ENCODE measurements at places on chromosomes 7 and 10.

GRCh38 chr7:39527296-39527695, 38.9 kb upstream of the YAE1 start:
- no peak for DNase-seq

DNA sequence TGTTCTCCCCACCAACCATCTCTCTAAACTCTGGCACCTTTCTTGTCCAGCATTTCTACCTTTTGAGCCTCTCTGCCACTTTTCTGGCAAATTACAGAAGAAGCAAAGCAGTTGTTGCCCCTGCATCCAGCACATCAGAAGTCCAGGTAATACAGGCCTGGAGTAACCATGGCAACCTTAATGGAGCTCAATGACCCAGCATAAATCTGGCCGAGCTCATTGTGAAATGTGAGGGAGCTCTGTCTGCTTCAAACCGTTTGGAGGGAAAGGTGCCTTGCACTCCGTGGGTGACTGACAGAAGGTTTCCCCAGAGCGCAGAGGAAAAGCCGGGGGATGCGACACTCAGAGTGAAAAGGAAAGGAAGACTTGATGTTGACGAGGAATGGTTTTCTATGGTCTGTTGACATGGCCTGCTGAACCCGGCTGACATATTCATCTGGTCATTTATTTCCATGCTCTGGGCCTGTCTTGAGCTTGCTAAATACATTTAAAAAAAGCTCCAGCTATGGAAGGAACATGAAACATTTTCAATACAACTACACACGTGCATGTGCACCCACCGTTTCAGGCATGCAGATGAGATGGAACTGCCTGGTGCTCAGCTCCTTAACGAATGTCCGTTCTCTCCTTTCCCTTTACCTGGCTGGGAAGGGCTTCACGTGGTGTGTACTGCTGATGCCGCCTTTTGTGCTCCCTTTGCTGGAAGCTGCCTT, 74.9 kb downstream of the ADRA2A start:
- no peak for DNase-seq

DNA sequence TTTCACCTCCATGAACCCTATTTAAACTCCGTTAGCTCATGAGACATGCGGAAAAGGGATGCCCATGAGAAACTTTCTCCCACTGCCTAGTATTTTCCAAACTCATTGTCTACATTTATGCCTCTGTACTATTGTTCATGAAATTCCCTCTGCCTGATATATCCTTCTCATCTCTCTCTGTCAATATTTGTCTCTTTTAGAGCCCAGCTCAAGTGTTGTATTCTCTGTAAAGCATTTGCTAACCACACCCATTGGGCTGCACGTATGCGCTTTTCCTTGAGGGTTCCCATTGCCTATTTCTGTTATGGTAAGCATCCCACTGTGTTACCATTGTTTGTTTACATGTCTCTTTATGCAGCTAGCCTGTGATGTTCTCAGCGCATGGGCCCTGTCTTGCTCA, 211.4 kb downstream of the MDFIC start:
- DNase-seq, result no peak

DNA sequence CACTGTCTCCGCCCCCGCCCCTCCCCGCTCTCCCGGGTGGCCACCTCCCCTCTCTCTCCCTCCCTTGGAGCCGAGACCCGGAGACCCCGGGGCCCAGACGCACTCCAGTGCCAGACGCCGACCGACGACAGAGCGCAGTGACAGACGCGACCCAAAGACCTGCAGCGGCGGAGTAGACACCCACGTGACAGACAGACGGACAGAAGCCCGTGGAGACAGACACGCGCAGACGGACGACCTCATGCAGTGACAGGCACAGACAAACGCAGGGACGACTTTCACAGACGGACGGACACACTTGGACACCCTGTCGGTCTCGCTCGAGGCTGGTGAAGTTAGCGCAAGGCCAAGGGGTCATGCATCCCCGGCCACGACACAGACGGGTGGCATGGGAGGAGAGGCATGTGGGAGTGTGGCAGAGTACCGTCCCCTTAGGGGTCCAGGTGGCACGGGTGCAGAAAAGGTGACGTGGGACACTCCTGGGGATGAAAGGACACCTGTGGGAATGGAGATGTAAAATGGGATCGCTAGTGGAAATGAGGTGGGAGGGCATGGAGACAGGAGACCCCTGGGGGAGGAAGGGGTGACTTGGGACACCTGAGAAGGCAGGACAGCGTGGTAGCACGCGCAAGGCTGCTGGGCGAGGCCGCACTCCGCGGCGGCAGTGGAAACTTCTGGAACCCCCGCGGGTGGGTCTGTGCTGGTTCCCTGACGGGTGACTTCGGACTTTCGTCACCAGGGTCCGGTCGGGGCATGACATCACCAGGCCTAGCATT, 456 bp upstream of the ACHE start:
- DNase-seq, result no peak

DNA sequence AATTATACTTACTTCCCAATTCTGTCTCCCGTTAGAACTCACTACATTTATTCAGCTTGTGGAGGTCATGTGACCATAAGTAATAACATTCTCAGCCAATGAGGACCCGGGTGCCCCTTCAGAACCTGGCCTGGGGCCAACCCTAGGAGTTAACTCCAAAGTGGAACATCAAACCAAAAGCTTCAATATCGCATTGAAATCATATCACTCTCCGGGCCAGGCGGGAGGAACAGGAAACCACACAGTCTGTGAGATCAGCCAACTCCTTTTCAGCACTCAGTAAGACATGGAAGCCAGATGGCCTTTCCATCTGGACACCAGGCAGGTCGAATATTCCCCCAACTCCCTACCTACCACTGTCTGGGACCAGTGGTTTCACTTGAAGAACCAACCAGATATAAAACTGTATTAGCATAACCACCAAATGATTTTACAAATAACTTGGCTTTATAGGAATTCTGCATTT, 5.5 kb downstream of the CREB3L2 start:
- peak; percentile 48 for DNase-seq

DNA sequence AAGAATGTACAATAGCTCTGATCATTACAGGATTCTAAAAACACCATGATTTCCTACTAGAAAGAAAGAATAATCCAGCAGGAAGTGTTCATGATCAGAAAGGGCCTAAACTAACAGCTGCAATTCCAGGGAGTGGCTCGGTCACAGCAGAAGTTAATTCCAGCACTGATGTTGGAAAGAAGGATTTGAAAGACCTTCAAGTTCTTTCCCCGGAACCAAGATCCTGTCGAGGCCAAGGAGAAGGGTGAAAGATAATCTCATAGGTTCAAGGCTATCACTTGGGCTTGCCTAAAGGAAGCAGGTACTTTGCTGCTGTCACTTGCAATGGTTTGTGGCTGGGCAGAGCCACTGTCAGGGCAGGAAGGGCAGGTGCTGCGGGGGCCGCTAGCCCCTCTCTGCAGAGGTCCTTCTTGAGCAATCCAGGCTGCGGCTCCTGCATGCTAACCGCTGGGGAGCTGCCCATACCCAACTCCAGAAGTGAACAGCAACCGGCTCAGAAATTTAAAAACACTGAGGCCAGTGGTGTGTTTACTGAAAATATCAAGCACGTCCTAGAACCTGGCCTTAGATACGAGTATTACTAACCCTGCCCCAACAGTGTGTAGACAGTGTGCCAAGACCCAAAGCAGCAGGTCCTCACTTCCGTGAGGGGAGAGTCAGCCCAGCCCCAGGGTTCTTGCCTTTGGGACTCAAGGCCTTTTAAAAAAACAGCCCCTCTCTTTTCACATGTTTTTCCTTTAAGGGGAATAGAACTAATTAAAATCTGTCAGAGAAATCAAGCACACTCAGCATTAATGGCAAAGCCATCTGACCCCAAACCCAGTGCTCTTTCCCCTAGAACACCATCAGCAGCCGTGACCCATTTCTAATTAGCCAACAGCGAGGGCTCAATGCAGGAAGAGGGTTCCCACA, 76.8 kb downstream of the VIPR2 start:
- DNase-seq, result no peak

DNA sequence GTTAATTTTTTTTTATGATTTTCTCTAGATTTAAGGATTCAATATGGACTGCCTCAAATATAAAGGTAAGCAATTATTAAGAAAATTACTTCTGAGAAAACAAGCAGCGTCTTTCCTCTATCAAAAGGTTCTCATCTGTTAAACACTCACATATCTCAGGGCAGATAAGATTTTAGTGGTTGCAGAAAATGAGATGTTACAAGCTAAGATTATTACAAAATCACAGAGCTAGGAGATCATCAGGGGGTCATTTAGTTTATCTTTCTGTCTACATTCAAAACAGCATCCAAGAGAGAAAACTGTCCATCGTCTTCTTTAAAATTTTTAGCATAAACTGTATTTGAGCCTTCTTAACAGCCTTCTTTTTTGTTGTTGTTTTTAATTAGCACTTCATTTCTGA, 29.1 kb upstream of the RHOBTB1 start:
- DNase-seq, result no peak

GRCh38 chr10:76977046-76977445, 660.6 kb downstream of the KCNMA1 start:
- DNase-seq, result no peak

GRCh38 chr10:115969591-115969990, 303.4 kb downstream of the GFRA1 start:
- no peak for DNase-seq

GRCh38 chr10:49325131-49325915, 26.4 kb downstream of the C10orf71 start:
- no peak for DNase-seq

- no peak for DNase-seq
Observed at GRCh38 chr7:37348982-37349381, 99.7 kb downstream of the ELMO1 start.

GRCh38 chr7:32447218-32447617, 43.0 kb downstream of the LSM5 start:
- no peak for DNase-seq

GRCh38 chr10:75956624-75957023, 525.2 kb downstream of the LRMDA start:
- no peak for DNase-seq

GRCh38 chr7:74355091-74355490, 65.9 kb downstream of the CLIP2 start:
- DNase-seq, result no peak

DNA sequence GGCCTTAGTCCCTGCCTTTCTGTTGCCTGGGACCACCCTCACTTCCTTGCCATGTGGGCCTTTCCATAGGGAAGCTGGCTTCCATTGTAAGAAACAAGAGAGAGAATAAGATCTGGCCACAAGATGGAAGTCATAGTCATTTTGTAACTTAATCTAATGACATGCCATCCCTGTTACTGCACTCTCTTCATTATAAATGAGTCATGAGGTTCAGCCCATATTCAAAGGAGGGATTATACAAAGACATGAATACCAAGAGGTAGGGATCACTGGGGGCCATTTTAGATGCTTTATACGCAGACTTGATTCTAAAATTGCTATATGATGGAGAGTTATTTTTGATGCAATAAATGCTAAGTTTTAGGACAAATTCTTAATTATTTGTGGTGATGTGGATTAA, 75.2 kb upstream of the CELF2 start:
- DNase-seq, result no peak

- peak; percentile 59 for DNase-seq
Observed at GRCh38 chr7:16918288-16918895, 36.6 kb upstream of the AGR3 start.

DNA sequence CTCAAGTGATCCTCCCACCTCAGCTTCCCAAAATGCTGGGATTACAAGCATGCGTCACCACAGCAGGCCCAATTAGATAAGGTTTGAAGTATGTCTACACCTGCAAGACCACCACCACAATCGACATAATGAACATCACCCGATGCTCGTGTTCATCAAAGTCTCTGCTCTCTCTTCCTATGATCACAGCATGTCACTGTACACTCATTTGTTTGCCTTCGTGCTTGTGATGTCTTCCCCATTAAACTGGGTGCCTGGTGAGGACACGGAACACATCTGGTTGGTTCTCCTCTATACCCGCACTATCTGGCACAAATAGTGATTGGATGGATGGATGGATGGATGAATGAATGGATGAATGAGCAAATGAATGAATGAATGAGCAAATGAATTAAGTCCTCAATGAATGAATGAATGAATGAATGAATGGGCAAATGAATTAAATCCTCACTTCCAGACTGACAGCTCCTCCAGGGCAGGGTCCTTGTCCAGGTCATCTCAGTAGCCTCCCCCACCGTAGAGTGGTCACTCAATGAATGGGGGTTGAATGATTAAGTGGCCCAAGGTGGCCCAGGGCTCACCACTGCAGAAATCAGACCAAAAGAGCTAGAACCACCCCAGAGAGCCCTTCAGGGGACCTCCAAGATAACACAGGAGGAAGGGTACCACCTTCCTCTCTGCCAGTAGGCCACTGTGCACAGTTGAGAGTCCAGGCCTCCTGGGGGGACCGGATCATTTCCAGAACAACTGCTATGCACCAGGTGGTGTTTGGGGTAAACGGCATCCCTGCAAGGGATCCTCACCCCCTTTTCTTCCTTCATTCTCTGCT, 101.9 kb upstream of the TNRC18 start:
- DNase-seq, result peak; percentile 39

DNA sequence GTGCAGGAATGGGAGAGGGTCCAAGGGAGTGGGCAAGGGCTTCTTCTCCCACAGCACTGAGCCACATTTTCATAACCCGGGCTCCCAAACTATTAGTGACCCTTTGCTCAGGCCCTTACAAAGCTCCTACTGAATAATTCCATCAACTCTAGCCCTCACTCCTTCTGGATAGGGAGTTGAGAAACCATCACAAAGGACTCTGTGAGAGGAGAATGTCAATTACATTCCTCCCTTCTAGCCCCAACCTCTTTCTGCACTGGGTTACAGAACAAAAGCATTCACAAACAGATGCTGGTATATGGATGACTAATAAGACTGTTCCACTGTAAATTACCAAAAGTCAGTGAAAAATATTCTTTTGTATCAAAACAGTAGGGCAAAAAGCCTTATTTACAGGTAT, 203.7 kb downstream of the SORCS1 start:
- no peak for DNase-seq

DNA sequence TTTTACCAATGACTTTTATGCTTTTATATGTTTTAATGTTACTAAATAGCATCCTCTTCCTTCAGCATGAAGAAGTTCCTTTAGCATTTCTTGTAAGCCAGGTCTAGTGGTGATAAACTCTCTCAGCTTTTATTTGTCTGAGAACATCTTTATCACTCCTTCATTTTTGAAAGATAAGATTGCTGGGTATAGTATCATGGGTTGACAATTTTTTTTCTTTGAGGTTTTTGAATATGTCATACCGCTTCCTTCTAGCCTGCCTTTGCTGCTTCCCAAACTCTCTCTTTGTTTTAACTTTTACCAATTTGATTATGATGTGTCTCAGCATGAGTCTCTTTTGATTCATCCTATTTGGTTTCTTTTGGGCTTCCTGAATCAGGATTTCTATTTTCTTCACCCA, 108.2 kb upstream of the KAT6B start:
- no peak for DNase-seq

DNA sequence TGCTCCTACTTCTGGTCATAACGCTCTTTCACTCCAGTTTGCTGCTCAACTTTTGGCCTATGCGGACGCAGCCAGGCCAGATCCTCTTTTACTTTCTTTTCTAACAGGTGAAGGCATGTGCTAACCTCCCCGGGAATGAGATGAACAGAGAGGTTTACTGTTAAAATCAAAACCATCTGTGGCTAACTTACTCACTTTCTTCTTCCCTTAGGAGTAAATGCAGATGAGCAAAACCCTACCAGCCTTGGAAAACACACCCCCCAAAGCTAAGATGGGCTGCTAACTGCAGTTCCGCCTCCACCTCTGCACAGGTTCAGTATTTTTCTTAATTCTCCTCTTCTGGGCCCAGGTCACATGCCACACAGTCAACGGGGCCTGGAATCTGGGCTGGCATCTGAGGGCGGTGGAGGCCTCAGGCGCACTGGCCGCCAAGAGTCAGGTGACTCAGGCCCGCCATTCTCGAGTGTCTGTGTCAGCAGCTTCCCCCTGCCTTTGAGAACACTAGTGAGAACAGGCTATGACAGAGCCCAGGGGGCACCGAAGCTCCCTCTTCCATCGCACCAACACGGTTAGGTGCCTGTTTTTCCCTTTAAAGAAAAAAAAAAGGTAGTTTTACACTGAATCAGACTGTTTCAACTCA, 11.1 kb downstream of the FAM53B start:
- no peak for DNase-seq
